Naive thymus-derived CD4-positive, alpha-beta T cell (primary cell): ENCODE measurements at places on chromosomes 12 and 14.

DNA sequence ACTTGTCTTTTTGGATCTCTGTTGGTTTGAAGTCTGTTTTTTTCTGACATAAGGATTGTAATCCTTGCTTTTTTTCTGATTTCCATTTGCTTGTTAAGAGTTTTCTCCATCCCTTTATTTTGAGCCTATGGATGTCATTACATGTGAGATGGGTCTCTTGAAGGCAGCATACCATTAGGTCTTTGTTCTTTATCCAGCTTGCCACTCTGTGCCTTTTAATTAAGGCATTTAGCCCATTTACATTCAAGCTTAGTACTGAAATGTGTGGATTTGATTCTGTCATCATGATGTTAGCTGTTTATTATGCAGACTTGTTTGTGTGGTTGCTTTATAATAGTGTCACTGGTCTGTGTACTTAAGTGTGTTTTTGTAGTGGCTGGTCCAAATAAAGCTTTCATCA, 100.0 kb downstream of the CCDC91 start:
- no peak for DNase-seq

DNA sequence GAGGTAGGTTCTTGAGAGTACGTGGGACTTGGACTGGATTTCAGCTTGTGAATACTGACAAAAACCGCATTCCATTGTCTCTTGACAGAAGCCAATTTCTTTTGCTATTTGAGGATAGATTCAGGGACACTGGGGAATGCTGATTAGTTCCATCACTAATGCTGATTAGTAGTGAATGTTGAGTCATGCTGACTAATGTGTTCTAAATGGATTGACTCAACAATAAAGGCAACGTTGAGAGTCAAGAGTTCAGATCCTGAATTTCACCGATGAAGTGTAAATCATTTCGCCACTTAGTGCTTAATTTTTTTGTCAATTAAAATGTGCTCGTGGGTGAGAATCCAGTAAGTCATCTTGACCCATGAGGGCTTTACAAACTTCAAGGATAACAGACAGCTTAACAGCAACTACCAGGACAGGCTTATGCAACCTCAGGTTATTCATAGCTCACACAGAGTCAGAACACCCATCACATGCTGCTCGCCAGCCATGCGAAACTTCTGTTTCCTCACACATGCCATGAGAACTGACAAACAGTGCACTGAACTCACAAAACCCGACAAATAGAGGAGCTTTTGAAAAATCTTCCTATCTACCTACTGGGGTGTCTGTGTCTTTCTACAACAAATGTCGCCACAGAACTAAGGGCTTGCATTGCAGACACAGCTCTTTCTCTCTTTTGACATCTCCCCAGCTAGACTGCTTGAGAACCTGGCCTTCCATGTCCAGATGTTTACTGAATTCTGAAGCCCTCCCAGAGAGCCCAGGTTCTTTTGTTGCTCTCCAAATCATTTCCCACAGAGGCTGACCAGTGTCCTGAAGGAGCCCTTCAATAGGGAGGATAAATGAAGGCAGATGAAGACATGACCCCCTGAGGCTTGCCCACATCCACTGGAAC, 316.4 kb downstream of the ZFP36L1 start:
- DNase-seq: no peak

GRCh38 chr12:11838403-11838802, 188.9 kb downstream of the ETV6 start:
- DNase-seq: no peak

- no peak for DNase-seq
Observed at GRCh38 chr14:99717682-99718013, 33.5 kb downstream of the CYP46A1 start.

DNA sequence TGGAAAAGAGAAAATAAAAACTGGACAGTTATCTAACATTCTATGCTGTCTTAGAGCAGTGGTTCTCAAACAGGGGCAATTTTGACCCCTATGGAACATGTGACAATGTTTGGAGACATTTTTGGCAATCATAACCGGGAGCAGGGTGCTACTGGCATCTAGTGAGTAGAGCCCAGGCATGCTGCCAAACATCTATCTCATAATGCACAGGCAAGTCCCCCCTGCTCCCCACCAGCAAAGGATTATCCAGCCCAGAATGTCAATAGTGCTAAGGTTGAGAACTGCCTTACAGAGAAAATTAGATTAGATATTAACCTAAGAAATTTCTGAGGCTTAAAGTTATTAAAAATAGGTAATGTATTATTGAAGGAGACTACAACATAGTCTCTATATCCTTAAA, 22.9 kb upstream of the CATSPERB start:
- DNase-seq: no peak

GRCh38 chr12:97026901-97027300, 119.8 kb downstream of the NEDD1 start:
- DNase-seq: no peak

GRCh38 chr12:105198961-105199360, 37.0 kb downstream of the APPL2 start:
- DNase-seq: no peak

- no peak for DNase-seq
Observed at GRCh38 chr14:99730876-99731546, 46.9 kb downstream of the CYP46A1 start.

DNA sequence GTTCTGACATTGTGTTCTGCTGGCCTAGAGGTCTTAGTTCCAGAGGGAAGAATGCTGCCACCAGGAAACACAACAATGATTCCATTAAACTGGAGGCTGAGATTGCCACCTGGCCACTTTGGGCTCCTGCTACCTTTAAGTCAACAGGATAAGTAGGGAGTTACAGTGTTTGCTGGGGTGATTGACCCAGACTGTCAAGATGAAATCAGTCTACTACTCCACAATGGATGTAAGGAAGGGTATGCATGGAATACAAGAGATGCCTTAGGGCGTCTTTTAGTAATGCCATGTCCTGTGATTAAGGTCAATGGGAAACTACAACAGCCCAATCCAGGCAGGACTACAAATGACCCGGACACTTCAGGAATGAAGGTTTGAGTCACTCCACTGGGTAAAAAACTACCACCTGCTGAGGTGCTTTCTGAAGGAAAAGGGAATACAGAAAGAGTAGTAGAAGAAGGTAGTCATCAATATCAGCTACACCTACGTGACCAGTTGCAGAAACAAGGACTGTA, 852.6 kb downstream of the LRFN5 start:
- no peak for DNase-seq

GRCh38 chr12:2395354-2395977, 342.7 kb downstream of the CACNA1C start:
- no peak for DNase-seq

DNA sequence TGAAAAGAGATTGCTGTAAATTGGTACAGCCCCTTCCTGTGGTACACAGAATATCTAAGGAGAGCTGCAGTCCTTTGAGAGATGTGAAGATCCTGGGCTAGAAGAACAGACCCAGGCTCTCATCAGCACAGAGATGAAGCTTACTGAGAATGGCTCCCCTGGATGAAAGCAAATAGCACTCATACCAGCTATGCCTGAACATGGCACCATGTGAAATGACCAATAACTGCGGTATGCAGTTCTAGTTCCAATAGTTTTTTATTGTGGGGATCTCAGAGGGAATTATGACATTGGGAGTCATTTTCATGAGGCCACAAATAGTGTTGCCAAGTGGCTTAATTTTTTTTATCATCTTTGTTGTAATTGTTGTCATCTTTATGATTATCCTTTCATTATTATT, 15.4 kb upstream of the TRHDE start:
- DNase-seq: no peak

GRCh38 chr14:103483600-103483999, 39.0 kb downstream of the CKB start:
- DNase-seq: no peak

DNA sequence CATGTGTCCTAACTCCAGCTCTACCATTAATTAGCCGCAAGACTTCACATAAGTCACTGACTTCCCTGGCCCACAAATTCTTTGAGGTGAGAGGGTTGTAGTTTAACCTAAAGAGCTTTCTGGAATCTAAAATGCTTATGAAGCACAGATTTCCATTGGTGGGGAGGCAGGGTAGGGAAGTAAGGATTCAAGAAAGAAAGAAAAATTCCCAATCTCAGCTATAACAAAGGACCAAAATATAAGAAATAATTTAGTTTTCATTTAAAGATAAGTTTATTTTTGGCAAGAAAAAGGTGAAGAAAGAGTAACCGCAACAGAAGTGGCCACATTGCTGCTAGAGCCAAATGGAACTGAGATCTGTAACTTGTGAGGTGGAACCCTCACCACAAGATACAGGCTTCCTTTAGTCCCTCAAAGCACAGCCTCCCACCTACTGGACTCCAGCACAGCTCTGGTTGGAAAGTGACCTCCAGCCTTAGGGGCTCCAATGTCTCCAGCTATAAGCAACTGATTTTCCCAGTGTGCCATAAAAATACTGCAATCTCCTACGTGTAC, 23.6 kb downstream of the DAD1 start:
- DNase-seq: no peak

DNA sequence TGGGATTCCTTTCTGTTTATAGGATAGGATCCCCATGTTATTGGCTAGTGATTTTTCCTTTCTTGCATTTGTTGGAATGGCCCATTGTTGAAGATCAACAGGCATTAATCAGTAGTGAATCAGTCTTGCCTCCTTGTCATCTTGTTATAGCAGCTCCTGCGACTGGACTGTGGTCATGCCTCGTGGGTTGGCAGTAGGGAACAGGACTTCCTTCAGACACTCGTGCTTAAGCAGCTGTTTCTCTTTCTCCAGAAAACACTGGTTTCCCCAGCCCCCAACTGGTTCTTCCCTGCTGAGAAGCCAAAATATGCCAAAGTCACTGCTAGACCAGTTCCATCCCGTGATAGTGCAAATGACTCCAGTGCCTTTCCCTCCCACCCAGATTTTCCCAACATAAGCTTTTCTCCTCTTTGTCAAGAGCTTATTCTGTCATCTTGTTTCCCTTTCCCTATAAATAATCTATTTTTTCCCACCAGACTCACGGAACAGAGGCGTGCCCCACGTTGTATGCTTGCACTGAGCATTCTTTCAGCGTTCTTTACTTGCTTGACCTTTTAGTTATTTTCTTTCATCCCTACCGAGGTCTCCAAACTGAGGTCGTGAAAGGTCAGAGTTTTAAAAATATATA, 83.5 kb downstream of the SAMD4A start:
- DNase-seq: no peak

GRCh38 chr12:54420766-54421144, 1.7 kb upstream of the ITGA5 start:
- no peak for DNase-seq

GRCh38 chr12:58801986-58802385, 118.3 kb downstream of the LRIG3 start:
- no peak for DNase-seq

DNA sequence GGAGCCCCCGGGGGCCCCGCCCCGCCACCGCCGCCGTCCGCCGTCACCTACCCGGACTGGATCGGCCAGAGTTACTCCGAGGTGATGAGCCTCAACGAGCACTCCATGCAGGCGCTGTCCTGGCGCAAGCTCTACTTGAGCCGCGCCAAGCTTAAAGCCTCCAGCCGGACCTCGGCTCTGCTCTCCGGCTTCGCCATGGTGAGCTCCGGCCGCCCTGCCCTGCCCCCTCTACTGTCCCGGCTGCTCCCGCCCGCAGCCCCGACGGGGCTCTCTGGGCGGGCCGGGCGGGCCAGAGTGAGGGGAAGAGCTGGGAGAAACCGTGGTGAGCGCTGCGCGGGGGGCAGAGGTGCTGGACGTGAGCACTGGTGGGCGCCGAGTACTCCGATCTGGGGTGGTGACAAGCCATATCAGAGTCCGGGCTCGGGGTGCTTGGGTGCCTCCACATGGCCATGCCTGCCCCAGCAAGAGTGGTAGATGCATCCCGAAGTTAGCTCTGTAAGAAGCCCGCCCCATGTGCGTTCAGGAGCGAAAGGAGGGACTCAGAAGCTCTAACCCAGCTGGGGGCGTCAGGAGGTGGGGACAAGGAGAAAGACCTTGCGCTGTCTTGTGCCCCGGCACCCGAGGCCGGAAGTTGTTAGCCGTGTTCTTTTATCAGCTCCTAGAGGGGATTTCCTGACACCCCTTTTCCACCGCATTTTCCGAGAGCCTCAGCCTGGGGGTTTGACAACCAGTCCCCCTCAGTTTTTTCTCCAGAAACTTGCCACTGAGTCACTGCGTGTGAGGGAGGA, 717 bp downstream of the ORAI1 start:
- DNase-seq: peak; percentile 67

DNA sequence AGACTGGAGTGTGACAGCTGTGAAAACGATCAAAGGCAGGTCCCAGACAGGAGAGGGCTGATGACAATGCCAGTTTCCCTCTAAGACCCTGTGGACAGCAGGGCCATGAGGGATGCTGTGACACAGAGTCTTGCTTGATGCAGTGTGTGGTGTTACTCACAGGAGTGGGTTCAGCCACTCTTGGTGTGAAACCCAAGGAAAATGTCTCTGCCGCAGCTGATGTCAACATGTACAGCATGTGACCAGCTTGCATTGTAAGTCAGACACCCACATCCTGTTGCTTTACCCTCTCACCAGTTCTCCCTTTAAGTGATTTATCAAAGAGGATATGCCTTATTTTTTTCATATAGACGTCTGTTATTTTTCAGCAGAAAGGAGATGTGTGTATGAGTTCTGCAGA, 268.6 kb downstream of the BTG1 start:
- peak; percentile 51 for DNase-seq

DNA sequence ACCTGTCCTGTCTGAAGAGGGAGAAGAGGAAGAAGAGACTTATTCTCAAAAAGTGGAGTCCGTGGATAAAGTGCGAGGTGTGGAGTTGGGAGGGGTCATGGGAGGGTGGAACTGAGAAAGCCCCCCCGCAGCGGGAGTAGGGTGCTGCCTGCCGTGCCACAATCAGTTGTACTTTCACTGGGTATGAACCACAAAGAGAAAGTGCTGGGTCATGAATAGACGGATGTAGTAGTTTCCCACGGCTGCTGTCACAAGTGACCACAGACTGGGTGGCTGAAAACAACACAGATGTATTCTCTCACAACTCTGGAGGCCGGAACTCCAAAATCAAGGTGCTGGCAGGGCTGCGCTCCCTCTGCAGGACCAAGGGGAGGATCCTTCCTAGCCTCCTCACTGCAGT, 5.5 kb downstream of the DNAH10 start:
- no peak for DNase-seq

DNA sequence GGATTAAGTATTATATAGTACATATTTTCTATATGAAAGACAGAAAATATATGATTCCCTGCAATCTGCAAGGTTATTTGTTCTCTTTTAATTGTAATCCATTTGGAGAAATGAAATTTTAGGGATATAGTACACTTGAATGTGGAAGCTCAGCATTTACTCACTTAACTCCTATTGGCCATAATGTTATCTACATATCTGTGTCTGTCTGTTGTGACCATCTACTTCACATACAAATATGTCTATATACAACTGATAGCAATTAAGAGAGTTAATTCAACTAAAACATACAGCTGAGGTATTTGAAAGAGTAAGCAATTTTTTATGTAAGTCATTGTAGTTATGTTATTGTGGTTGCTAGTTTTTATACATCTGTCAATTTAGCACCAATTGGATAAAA, 12.9 kb downstream of the FOXG1 start:
- no peak for DNase-seq

GRCh38 chr12:121822393-121823100, 18.7 kb downstream of the SETD1B start:
- no peak for DNase-seq

- no peak for DNase-seq
Observed at GRCh38 chr12:121239351-121240061, 29.6 kb downstream of the P2RX4 start.

- DNase-seq: no peak
Observed at GRCh38 chr14:60204104-60204842, 39.1 kb upstream of the DHRS7 start.
